AML-193 (cell line): ENCODE measurements at places on chromosomes 4 and X.

- DNase-seq: no peak
Measured at GRCh38 chrX:101040197-101040596, 11.7 kb downstream of the TRMT2B start.

DNA sequence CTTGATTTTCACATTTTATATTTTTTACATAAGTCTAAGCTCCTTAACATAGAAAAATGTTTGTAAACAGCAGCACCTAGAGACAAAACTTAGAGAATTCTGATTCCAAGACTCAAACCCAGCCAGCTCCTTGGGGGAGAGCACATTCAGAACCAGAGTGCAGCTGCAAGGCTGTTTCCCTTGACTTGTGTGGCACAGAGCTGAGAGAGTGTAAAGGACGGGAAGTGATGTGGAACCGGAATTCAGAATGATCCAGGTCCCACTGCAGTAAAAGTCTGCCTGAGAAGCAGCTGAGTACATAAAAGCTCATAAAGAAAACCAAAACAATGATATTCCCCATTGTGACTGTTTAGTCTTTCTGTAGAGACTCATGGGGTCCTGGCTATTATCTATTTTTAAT, 713.8 kb downstream of the RAB28 start:
- DNase-seq: no peak

- no peak for DNase-seq
Measured at GRCh38 chr4:145178740-145179280, 1.6 kb downstream of the OTUD4 start.

DNA sequence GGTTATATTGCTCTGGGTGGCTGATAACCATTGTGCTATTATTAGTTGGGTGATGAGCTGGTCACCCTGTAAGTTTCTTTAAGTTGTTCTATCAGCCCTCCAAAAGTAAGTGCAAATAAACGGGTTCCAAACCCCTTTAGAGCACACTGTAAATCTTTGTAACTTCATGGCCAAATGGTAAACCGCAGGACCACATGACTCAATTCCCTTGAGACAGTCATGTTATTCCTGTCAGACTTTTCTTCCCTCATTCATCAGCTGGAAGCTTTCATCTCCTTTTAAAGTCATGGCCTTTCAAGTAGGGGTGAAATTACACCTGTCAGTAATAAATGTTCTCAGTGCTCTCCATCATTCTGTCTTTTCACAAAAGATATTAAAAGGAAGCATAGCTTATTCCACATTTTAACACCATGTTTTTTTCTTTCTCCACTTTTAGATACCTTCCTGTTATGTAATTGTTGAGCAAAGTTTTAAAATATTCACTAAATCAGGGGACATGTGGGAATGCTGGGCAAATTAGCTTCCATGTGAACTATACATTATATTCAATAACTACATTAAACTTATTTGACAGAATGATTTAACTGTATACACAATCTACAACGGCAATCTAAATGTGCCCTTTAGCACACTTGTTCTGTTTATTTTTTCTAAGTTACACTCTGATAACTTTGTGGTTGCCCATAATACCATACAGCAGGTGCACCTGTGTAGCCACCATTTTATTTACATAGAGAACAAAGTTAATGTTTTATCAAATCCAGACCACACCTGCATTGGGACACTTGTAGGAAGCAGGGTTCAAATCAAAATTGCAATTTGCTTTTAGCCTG, 275.5 kb downstream of the CFAP299 start:
- no peak for DNase-seq

- no peak for DNase-seq
Measured at GRCh38 chrX:13360146-13360545, 40.3 kb upstream of the ATXN3L start.

DNA sequence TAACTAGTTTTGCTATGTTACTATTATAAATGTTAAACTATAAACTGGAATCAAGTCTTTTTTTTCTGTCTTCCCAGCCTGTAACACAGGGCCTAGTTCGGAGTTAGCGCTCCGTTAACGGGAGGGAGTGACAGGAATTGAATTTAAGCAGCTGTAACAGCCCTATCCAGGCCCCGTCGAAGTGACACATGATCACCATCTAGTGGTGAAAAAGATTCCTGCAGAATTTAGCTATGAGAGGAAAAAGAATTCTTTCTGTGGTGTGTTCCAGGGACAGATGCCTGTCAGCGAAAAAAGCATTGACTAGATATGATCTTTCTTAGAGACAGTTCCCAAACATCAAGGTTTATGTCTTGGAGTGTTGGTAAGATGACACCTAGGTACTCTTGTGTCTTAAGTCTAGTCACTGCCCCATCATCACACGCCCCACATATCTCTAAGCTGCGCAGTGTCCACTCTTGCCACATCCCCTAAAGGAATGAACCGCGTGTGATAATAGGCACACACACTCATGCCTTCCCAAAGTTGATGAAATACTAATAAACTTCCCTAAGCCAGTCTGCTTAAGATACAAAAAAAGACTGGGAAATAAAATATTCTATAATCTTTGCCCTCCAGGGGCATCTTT, 2.1 kb downstream of the GAB3 start:
- DNase-seq: peak; percentile 62

- no peak for DNase-seq
Measured at GRCh38 chr4:174717828-174718227, 111.2 kb downstream of the GLRA3 start.

DNA sequence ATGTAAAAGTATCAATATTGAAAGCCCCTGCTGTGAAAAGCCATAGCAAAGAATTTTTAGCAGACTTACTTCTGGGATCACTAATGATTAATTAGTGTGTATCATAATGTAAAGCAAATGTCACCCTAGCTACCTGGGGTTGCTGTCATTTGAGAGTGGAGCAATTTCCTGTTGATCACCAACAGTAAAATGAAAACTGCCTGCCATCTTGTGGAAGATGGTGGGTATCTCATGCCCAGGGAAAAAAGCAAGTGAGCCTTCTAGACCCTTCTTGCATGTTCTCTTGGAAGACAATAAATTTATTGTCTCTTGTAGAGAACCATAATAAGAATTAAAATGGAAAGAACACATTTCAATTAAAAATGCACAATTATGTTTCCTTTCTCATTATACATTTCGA, 360.2 kb downstream of the ZIC3 start:
- no peak for DNase-seq

DNA sequence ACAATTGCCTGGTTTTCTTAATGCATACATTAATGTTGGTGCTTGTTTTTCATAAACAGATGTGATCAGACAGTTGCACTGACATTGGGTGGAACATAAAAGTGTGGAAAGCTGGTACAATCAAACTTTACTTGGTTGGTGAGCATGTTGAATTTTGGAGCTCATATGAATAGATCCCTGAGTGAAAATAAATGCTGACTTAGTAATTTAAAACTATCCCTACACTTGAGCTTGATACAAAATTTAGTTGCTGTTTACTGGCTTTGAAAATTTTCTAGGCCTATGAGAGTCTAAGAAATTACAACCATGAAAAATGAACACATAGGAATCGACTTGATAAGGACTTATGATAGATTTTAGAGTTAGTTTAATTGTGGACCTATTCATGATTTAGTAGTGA, 551.8 kb upstream of the PABPC4L start:
- DNase-seq: no peak

- DNase-seq: peak; percentile 64
Measured at GRCh38 chr4:1723131-1723801, 1.9 kb downstream of the TACC3 start.

DNA sequence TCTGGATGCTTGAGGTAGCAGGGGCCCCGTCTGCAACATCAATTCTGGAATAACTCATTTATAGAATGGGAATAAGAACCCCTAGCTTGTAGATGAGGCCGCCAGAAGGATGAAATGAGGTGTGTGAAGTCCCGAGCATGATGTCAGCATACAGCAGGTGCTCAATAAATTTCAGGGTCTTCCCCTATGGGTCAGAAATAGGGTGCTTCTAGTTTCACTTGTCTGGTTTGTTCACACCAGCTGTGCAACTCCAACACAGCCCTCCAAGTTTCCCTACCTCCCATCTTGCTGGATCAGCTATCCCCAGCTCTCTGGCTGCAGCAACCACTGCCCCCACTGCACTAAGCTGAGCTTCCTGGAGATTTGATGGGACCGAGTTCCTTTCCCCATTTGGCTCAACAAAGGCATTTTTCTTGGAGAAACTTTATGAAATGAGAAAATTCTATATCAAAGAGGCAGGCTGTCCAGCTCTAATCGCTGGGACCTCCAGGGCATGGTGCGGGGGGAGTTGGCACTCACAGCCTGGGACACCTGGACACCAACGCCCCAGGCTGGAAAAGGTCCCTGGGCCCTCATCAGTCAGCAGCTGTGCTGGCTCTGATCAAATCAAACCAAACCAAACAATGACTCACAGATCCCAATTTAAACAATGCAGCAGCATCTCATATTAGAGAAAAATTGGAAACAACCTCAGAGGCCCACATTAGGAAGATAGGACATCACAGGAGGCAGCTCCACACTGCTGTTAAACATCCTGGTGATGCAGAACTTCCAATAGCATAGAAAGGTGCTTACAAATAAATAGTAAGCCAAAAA, 13.3 kb downstream of the SLC2A9 start:
- DNase-seq: no peak

- no peak for DNase-seq
Measured at GRCh38 chr4:146243141-146243882, 29.0 kb downstream of the REELD1 start.

DNA sequence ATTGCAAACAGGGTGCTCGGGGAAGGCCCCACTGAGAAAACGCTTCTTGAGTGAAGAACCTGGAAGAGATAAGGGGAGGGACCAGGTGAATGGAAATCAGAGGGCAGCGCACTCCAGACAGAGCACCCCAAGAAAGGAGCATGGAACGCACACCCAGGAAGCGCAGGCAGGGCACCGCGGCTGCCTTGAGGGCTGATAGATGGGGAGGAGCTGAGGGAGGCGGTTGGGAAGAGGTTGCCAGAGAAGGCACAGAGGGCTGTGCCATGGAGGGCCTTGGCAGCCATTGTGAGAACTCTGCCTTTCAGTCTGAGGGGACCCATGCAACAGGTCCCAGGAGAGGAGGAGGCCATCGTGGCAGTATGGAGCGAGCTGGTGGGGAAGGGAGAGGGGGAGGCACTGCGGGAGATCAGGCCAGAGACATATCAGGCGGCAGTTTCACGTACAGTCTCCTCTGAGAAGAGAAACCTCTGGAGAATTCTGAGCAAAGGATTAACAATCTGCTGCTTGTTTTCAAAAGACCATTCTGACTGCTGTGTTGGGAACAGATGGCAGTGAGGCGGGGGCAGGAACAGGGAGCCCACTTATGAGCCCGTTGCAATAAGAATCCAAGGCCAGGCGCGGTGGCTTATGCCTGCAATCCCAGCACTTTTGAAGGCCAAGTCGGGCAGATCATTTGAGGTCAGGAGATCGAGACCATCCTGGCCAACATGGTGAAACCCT, 83.7 kb downstream of the PCYT1B start:
- DNase-seq: no peak

GRCh38 chr4:125975861-125976397, 661.2 kb downstream of the FAT4 start:
- no peak for DNase-seq

- no peak for DNase-seq
Measured at GRCh38 chr4:40840255-40840984, 90.7 kb downstream of the NSUN7 start.

DNA sequence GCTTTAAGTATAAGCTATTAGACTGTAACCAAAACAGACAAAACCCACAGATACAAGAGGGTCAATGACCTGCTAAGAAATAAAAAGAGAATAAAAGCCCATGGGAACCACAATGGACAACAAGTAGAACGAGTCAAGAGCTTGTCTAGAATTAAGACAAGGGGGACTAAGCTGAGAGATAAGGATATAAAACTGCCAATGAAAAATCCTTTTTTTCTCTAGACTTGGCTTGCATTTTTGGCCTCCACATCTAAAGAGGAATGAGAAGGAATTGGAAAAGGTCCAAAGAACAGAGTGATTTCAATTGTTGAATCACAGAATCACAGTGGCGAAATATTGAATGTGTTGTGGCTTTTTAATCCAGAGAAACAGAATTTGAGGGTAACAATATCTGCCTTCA, 135.7 kb downstream of the QDPR start:
- DNase-seq: no peak

- DNase-seq: no peak
Measured at GRCh38 chr4:118909173-118909956, 20.7 kb downstream of the SYNPO2 start.

DNA sequence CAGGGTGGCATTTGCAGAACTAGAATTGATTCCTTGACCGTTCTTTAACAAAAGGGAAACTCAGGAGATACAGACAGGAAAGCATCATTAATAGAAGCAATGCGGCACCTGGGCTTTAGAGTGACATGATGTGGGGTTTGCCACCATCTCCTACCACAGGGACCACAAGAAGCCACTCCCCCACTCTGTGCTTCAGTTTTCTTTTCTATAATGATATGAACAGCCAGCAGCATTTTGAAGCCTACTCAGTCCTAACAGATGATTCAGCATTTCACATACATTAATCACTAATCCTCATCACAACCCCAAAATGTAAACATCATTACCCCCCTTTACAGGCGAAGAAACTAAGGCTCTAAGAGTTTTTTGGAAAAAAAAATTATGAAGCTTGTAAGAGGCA, 22.9 kb downstream of the CCDC149 start:
- no peak for DNase-seq

DNA sequence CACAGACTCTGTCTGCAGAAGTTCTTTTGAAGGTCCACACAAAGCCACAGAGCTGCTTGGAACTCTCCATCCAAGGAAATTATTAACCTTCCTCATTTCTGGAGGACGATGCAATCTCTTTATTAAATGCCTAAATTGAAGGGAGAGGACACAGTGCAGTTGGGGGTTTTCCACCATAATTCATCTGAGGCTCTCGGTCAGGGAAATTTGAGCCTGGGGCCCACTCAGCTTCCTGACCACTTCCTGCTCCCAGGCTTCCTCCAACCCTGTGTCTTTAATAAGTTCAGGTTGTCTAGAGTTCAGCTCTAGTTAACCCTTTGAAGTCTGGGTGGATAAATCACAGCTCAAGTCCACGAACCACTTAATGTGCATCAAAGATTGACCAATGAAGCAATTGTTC, 58.5 kb downstream of the PRPS1 start:
- no peak for DNase-seq

- no peak for DNase-seq
Measured at GRCh38 chrX:55783723-55784122, 66.2 kb downstream of the RRAGB start.

- DNase-seq: no peak
Measured at GRCh38 chrX:136246201-136246600, 5.0 kb downstream of the MAP7D3 start.

DNA sequence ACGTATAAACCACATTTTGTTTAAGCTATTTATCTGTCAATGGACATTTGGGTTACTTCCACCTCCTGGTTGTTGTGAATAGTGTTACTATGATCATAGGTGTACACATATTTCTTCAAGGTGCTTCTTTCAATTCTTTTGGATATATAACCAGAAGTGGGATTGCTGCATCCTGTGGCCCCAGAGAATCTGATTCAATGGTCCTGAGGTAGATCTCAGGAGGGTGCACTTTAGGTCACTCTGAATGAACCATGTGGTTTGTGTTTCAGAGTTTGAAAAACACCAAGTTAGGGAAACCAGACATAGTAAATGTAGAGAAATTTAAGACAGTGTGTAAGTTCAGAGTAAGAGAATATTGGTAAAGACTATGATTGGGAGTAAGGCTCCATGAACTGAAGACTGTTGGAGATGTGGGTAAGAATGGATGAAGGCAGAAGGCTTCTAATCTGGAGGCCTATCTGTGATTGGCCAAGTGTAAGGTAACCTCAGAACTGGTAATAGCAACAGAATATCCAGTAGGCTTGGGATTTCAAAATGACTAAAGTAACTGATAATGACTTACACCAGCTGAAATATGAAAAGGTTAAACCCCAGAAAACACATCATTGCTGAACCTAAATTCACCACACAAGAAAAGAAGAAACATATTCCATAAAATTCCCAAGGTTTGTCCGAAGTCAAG, 236.9 kb downstream of the CAMK2D start:
- no peak for DNase-seq

GRCh38 chrX:101764538-101764937, 104.9 kb upstream of the ARMCX2 start:
- no peak for DNase-seq
